ENCODE measurements at places on chromosomes 11 and 22.
A peak's percentile ranks its signal among the peaks of the same experiment; 100 is the strongest.

- DNase-seq, result no peak
Observed at GRCh38 chr11:27420722-27421572, 51.6 kb downstream of the LGR4 start.

DNA sequence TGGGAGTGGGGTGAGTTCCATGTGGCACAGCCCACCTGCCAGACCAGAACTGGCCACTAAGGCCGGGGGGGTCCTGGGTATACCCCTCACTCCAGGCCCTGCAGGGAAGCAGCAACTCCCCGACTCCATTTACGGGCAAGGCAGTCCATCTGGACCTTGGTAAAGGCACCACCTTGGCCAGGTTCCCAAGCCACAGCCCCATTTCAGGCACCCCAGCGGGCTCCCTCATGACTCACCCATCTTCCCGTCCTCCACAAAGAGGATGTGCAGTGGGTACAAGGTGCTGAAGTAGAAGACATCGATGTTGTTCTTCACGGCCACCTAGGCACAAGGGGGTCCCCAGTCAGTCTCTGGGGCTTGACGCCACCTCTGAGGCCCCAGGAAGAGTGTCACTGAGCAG is 15.7 kb upstream of the RASL10A start:
- DNase-seq, result no peak

GRCh38 chr11:129595038-129595962 is 219.7 kb downstream of the BARX2 start:
- DNase-seq, result no peak

- DNase-seq, result no peak
Observed at GRCh38 chr11:126391970-126392632, 36.6 kb downstream of the ST3GAL4 start.

- no peak for DNase-seq
Observed at GRCh38 chr11:71486320-71486719, 33.3 kb downstream of the NADSYN1 start.

- DNase-seq, result no peak
Observed at GRCh38 chr11:5626196-5626595, 1.4 kb downstream of the TRIM34 start.

- no peak for DNase-seq
Observed at GRCh38 chr22:45322873-45323525, 13.3 kb downstream of the FAM118A start.

DNA sequence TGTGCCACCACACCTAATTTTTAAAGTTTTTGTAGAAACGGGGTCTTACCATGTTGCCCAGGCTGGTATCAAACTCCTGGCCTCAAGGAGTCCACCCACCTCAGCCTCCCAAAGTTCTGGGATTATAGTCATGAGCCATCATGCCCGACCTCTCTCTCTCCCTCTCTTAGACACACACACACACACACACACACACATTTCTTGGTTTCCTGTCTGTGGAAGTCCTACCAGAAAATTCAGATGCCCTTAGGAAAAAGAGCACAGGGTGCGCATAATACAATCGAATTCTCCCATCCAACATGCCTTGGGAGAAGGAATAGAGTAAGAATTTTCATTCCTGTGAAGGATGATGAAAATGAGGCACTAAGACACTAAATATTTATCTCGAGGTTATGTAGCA is 10.4 kb downstream of the MICAL3 start:
- DNase-seq, result no peak

GRCh38 chr22:42880815-42881214 is 23.7 kb upstream of the ARFGAP3 start:
- DNase-seq, result no peak

DNA sequence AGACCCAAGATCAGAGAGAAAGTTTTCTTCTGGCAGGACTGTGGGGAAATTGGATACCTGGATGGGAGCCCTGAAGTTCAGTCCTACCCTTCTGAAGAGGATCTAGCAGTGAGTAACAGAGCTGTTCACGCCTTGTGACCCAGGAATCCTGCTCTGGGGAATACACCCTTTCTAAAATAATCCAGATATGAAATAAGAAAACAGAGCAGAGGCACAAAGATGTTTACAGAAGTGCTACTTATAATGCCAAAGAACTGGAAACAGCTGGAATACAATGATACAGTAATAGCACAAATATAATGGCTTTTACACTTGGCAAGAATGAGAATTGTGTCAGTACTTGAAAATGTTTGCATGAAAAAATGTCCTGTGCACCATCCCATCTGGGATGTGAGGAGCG is 304.0 kb upstream of the NARS2 start:
- DNase-seq, result no peak

DNA sequence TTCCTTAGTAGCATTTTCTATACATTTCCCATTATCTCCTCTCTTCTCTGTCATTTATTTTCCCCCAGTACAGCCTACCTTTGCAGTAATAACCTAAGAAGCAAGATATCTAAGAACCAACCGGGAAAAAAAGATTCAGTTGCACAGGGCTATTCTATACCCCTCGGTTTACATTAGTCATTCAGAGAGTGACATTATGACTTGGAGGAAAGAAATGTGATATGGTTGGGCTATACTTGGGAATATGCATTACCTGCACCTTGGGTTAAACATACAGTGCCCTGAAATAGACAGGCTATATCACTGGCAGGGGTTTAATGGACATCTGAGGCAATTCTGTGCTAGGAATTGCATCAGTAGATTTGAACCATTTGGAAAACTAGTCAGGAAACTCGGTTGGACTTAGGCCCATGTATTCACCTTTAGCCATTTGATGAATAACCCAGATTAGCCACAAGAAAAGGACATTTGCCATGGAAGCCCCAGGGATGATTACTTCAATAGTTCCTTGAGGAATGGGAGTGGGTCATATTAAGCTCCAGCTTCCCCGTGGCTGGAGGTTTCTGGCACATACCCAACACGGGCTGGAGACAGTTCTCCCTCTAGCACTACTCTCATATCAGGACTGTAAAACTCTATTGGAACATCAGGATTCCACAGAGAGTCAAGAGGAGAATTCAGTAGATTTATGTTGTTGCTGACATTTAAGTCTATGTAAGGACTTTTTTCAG is 973.2 kb downstream of the NTM start:
- no peak for DNase-seq

DNA sequence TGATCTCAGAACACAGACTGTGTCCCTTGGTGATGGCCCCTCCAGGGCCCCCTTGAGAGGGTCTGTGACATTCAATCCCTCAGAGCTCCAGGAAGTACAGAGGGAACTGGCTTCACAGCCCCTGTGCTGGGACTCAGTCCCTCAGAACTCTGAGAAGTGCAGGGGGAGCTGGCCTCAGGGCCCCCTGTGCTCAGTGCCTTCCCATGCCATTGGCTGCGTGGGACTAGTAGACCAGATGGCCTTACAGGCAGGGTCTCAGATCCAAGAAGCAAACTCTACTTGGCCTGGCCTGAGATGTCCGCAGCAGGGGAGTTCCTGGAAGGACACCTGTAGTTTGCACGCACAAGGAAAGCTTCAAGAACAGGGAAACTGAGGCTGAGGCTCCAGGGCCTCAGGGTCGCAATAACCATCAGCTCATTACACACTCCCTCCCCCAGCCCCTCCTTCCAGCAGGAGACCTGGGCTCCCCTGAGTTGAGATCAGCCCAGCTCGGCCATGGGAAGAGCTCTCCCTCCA is 138.4 kb downstream of the BRD1 start:
- DNase-seq, result no peak

DNA sequence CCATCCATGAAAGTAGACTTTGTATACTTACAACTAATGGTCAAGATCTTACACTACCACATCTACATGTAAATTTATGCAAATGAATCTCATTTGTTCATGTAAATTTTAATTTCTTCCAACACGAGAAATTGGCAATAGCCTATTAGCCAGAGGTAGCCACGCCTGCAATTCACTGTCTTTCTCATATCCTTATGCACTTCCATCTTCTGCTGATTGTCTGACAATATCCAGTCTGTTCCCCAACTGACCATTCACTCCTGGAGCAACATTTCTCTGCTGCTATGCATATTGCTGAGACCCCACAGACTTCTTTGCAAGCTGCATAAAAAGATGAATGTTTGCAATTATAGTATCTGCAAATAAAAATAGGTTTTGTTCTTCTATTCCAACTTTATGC is 2.5 kb downstream of the NNMT start:
- no peak for DNase-seq

DNA sequence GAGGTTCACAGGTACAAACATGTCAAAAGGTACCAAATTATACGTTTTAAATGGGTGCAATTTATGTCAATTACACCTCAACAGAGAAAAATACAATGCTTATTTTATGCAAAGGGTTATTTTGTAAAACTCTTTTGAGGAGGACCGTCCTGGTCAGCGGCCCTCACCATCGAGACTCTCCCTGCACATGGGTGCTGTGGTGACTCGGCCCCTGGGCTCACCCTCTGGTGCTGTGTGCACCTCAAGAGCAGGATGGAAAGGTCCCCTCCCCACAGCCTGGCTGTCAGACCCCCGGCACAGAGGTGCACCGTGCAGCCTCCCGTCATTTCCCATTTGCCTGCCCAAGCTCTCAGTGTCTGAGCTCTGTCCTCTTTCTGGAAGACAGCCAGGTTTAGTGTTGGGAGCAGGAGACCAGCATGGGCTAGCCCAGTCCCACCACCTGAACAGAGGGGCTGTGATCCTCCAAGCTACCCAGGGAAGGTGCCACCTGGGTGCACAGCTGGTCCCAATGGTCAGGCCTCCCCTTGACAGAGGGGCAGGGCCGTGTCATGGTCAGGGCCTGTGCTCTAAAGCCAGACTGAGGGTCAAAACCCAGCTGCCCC is 41.8 kb upstream of the PRODH start:
- DNase-seq, result no peak

GRCh38 chr22:29837741-29838598 is at the start of gene ASCC2:
Gene ASCC2 (minus strand): TSS chr22:29838274. CDS start chr22:29832325, 5,949 bp downstream.
- peak; percentile 99 for DNase-seq

DNA sequence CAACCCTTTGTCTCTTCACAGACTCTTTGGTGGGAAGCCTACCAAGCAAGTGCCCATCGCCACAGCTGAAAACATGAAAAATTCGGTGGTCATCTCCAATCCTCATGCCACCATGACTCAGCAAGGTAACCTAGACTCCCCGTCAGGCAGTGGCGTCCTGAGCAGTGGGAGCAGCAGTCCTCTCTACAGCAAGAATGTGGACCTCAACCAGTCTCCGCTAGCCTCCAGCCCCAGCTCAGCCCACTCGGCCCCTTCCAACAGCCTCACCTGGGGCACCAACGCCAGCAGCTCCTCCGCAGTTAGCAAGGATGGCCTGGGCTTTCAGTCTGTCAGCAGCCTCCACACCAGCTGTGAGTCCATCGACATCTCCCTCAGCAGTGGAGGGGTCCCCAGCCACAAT is 111.6 kb downstream of the DBX1 start:
- DNase-seq, result no peak

- DNase-seq, result no peak
Observed at GRCh38 chr11:79939111-79939510, 498.3 kb upstream of the TENM4 start.

GRCh38 chr22:26122920-26123468 is 46.3 kb upstream of the SEZ6L start:
- DNase-seq, result no peak

DNA sequence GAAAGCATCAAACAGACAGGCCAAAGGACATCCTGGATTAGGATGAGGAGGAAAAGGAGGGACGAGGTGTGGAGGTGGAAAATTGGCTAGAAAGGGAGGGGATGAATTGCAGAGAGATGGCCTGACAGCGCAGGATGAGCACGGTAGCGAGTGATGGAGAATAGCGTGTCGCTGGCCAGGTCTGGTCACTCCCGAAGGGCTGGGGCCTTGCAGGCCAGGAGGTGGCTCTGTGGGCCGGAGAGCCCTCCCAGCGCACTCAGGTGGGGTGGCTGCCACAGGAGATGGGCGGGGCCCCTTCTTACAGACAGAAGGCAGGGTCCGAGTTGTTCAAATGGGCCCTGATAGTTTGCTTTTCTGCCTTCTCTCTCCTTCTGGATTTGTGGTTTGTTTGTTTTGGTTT is 37.1 kb upstream of the THY1 start:
- no peak for DNase-seq

DNA sequence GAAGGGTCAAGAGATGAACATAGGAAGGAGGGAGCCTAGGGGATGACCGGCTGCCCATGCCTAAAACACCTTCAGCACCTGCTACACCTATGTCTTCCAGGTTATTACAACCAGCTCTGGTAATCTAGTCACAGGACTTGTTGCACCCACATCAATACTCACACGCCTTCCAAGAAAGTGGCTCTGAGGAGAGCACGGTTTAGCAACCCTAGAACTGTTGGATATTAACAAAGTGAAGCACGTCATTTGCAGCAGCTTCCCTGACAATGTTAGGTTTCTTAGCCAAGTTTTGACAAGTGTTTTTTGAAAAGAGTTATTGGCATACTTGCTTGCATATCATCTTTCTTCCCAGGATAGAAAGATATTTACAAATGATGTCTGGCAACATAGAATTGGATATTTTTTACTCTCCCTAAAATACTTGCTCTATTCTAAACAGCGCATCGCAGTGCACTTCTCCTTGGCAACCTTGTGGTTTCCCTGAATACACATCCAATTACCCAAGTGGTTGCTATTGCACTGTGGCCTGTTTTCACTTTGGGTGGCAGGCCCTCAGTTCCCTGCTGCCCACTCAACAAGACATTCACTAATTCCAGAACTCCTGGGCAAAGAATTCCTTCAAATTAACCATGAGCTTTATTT is 94.3 kb upstream of the ARHGAP42 start:
- DNase-seq, result no peak

- no peak for DNase-seq
Observed at GRCh38 chr22:21682385-21683175, 16.8 kb downstream of the PPIL2 start.

All from activated CD4-positive, alpha-beta T cell treated with anti-CD3 and anti-CD28 coated beads, Interleukin-2, amount 10 ng/mL, durations not matched to agents 7 days and 5 days (primary cell).